Activated CD4-positive, alpha-beta T cell treated with anti-CD3 and anti-CD28 coated beads, Interleukin-2, amount 50 U/mL, for 4 hours (primary cell): ENCODE measurements at places on chromosomes 2 and 18.
A peak's percentile ranks its signal among the peaks of the same experiment; 100 is the strongest.

DNA sequence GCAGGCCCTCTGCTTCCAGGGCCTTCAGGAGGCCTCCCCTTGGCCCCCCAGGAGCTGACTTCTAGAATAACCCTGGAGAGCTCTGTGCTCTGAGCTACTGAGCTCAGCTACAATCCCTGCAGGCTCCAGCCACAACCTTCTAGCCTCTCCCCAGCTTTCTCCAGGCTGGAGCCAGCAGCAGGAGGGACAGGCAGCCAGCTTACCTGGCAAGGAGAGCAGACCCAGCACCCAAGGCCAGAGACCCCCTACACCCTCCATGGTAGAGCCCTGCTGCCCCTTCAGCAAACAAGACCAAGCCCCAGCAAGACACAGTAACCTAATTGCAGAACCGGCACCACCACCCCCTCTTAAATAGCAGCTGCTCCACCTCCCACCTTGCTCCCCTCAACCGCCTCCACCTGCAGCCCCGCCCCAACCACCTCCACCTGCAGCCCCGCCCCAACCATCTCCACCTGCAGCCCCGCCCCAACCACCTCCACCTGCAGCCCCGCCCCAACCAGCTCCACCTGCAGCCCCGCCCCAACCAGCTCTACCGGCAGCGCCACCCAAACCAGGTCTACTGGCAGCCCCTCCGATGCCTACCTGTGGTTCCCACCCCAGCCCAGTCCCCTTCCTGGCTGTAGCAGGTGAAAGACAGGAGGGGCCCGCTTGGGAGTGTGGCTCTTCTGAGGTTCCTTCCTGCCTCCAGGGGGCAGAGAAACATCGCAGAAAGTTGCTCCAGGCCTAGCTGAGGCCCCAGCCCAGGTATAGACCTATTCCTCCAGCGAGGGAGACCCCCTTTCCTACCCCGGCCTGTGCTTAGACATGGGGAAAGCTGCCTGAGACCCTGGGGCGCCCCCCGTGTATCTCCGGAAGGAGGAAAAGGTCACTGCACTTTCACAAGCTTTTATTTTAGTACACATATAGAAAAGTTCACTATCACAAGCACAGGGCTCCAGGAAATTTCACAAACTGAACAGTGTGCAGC, at the start of gene ASTL:
Gene ASTL, minus strand, starts transcription at position 324 of the 967 bp plus-strand sequence. Its CDS starts 66 bp downstream, at position 258.
- DNase-seq = peak; percentile 62

DNA sequence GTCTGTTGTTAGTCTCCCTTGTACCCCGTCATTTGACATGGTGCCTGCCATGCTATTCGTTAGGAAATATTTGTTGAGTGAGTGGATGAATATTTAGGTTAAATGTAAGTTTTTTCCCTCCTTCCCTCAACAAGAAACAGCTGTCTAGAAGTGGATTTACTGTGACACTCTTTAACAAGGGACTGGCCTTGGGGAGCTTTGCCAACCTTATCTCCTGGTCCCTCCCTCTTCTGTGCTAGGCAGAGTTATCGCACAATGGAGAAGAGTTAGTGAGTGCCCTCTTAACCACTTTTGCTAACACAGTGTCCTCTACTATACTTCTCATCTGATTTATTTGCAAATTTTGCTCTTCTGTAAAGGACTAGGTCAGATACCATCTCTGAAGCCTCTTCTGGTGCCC, 61.2 kb downstream of the DIS3L2 start:
- no peak for DNase-seq

GRCh38 chr2:86019121-86019520, 86.6 kb downstream of the POLR1A start:
- no peak for DNase-seq

DNA sequence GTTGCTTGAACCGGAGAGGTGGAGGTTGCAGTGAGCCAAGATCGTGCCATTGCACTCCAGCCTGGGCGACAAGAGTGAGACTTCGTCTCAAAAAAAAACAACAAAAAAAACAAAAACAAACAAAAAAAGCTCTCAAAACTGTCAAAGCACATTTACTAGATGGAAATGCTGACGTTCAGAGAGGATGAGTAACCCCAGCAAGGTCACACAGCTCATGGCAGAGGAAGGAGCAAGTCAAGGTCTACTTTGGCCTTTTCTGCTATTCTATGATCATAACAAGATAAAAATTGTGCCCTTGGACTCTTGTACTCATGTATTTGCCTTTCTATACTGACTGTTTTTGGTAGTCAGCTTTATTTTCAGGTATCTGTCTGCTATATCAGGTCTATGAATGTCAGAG, 109.5 kb downstream of the ARL6IP6 start:
- no peak for DNase-seq

GRCh38 chr18:8890957-8891464, 185.7 kb downstream of the MTCL1 start:
- no peak for DNase-seq

- DNase-seq = no peak
Measured at GRCh38 chr2:30680121-30680520, 127.1 kb downstream of the CAPN13 start.

- DNase-seq = no peak
Measured at GRCh38 chr2:46032996-46033395, 264.2 kb upstream of the EPAS1 start.

- DNase-seq = no peak
Measured at GRCh38 chr2:157107460-157107859, 150.0 kb upstream of the GALNT5 start.

DNA sequence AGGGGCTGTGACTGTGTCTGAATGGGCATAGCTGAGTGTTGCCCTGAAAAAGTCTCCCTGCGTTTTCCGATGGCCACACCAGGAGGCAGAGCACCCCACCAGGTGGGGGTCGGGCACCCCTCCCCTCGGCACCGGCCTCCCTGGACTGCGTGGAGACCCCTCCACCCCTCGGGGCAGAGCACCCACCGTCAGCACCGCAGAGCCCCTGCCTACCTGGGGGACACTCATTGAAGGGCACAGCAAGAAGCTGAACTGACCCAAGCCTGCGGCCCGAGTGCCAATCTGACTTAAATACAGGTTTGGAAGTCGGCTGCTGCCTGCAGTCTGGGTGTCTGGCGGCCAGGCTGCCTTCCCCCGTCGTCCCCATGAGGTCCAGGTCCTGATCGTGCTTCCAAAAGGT, 69.9 kb downstream of the KCNG2 start:
- DNase-seq = no peak

- DNase-seq = no peak
Measured at GRCh38 chr2:177597759-177598158, 205.2 kb downstream of the AGPS start.

GRCh38 chr2:117137371-117137770, 677.1 kb upstream of the DDX18 start:
- no peak for DNase-seq

DNA sequence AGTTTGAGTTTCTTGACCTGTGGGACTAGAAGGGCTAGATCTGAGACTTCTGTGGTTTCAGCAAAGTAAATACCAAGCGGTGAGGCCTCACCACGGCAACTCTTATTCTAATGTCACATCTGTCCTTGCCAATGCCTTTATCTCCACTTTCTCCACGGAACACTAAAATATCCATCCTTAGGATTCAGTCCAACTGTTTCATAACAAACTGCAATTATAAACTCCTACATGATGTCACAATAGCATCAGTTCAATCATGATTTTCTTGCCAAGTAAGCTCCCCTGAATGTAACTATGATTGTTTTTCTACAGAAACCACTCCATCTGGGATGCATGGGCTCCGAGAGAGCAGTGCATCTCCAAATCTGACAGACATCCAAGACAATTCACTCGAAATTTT, 79.6 kb downstream of the LRATD1 start:
- DNase-seq = no peak

GRCh38 chr2:175571078-175571653, 389.7 kb upstream of the ATP5MC3 start:
- no peak for DNase-seq

- DNase-seq = no peak
Measured at GRCh38 chr2:120959426-120959825, 223.8 kb downstream of the GLI2 start.

DNA sequence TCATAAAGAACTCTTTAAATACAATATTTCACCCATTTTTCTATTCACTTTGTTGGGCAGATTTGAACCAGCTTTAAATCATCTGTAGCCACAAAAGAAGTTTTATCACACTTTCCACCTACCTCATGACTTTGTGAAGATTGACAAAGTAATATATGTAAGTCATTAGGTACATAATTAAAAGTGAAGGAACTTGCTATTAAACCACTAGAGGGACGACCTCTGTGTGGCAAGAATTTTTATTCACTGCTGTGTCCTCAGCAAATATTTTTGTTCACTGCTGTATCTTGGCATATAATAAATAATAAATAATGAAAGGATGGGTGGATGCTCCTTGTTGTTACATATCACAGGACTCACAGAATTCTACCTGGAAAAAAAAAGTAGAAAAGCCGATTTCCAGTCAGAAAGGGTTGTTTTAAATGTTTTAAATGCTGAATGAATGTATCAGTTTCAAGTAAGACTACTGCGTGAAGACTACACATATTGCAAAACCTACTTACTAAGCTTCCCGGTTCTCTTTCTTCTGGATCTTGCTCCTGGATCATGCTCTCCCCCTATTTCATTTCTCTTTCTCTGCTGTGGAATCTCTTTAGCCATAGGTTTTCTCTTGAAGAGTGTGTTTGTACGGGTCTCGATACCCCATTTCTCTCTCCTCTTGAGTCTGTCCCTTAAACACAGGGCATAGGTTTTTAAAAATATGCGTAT, 44.8 kb downstream of the KCMF1 start:
- DNase-seq = no peak
